ENCODE measurements at places on chromosomes 16 and 17.

- DNase-seq, result no peak
These were observed 239.4 kb upstream of the CPHXL start for GRCh38 chr16:75965504-75966374.

DNA sequence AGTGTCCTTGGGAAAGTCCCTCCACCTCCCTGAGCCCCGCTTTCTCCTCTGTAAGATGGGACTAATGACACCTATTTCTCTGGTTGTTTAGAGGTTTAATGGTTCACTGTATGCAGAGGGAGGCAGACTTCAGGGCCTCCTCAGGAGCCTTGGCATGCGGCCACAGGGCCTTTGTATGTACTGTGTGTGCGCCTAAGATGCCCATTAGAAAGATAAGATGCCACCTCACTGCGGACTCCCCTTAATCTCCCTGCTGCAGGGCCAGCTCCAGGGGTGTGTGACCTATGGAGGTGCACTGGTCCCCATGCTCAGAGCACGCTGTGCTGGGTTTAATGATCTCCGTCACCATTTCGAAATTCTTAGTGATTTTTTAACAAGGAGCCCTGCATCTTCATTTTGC lies 59.3 kb downstream of the TMEM235 start:
- no peak for DNase-seq

DNA sequence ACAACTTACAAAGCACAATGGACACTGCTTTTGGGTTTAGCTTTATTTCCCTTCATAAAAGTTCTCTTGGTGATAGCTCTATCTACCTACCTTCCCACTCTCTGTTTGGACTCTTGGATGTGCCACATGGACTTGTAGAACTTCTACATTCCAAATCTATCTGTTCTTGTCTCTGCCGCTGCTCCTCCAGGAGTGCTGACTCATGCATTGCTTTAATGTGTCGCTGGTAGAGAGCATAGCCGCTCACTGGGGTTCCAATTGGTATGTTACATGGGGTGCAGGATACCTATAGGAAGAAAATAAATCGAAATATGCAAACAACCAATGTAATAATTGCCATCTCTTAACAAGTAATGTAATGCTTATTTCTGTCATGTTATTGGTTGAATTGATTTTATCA lies 92.1 kb downstream of the TTC19 start:
- DNase-seq, result no peak

GRCh38 chr16:15769239-15769638 lies 87.6 kb downstream of the MYH11 start:
- DNase-seq, result no peak

DNA sequence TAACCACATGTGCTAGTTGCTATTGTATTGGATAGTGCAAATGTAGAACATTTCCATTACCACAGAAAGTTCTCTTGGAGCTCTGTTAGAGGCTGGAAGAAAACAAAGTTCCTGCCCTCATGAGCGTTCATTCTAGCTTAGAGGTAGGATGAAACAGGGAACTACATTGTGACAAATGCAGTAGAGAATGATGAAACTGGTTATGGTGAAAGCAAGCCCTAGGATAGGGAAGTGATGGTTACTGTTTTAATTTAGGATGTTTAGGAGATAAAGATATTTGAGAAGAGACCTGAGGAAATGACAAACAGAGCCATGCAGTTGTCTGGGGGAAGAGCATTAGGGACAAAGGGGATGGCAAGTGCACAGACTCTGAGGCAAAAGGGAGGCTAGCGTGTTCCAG lies 50.7 kb downstream of the AATF start:
- DNase-seq, result no peak

DNA sequence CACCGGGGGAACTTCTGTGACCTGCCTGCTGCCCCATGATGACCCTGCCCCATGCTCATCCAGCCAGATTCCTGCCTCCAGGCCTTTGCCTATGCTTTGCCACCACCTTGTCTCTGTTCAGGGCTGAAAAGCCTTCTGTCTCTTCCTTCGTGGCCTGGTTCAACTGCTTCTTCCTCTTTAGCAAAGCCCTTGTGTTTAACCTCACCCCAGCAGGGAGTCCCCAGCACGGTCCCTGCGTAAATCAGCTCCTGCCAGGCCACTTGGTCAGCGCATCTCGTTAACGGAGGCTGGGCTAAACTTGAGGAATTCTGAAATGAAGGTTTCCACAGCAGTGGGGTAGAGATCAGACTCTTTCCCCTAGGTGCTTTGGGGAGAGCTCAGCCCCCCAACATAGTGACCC lies 16.1 kb upstream of the KCNJ12 start:
- DNase-seq, result no peak

- no peak for DNase-seq
These were observed 19.7 kb upstream of the C17orf107 start for GRCh38 chr17:4879601-4880000.

DNA sequence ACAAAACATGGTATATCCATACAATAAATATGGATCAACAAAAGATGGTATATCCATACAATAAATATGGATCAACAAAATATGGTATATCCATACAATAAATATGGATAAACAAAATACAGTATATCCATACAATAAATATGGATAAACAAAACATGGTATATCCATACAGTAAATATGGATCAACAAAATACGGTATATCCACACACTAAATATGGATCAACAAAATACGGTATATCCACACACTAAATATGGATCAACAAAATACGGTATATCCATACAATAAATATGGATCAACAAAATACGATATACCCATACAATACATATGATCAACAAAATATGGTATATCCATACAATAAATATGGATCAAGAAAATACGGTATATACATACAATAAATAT lies 8.1 kb downstream of the METTL16 start:
- no peak for DNase-seq

- no peak for DNase-seq
These were observed 12.8 kb downstream of the CDH16 start for GRCh38 chr16:66905633-66906539.

DNA sequence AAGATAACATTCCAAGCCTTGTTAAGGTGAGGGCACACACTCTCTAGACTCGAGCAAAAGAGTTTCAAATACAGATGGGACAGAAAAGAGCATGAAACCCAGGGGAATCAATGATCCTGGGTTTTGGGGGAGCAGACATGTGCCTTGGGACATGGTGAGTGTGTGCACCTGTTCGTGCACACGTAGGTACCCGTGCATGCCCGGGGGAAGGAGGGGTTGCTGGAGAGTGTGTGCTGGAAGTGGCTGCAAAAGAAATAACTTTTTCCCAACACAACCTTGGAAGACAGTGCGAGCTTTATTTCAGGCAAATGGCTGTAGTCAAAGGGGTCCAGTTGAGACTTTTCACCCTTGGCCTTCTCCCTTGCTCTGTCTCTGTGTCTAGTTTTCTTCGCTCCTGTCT lies 62.6 kb downstream of the C16orf78 start:
- DNase-seq, result no peak

DNA sequence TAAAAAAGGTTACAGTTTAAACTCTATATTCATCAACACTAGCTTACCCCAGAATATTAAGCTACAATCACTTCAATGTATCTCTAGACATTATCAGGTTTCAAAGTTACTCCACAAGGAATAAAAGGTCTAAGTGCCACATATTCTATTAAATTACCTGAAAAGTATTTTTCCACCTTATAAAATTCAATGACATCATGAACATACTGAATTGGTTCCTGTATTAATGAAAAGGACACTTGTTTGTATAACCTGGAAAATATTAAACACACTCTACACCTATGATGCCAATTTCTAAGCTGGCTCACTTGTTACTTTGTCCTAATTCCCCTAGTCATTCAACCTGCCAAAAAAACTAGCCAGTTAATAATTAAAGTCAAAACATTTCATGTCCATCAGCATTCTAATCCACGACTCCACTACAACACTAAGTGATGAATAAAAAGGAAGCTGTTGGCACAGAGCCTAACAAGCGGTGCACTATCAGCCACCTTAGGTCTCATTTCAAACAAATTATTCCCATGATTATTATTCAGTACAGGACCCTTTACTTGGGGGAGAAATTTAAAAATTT lies 12.2 kb downstream of the MED13 start:
- DNase-seq, result no peak

DNA sequence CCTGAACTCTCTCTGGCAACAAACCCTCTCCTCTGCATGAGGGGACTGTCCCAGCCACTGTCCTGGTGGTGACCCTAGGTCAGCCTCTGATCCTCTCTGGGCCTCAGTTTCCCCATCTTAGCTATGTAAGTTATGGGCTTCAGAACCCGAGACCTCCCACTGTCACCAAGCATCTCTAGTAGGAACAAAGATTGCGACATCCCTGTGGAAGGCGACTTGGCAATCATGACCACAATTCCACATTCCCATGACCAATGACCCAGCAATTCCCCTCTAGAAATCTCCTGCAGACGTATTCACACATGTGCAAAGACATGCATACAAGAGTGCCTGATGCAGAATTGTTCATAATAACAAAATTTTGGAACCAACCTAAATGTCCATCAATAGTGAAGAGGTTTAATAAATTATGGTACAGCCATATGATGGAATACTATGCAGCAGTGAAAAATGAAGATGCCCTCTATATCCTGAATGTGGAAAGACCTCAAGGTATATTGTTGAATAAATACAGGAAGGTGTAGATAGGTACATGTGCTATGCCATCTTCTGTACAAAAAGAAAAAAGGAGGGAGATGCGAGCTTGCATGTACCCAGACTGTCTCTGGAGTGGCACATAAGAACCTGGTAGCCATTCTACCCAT lies 21.2 kb downstream of the CNGB1 start:
- no peak for DNase-seq

DNA sequence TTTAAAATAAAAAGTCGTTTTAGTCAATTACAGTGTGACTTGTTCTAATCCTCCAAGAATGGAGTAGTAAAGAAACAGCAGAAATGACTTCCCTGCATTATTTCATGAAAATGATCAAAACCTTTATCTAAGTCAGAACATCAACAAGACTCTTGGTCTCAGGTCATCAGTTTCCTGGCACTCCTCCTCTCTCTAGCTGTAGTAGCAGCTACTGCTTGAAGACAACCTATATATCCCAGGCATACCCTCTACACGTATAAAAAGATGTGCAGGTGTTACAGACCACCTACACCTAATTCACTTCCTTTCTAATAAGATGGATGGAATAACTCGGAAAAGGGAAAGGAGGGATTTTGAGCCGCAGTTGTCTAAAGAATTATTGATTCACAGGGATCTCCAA lies 1.6 kb upstream of the FBF1 start:
- DNase-seq, result no peak

DNA sequence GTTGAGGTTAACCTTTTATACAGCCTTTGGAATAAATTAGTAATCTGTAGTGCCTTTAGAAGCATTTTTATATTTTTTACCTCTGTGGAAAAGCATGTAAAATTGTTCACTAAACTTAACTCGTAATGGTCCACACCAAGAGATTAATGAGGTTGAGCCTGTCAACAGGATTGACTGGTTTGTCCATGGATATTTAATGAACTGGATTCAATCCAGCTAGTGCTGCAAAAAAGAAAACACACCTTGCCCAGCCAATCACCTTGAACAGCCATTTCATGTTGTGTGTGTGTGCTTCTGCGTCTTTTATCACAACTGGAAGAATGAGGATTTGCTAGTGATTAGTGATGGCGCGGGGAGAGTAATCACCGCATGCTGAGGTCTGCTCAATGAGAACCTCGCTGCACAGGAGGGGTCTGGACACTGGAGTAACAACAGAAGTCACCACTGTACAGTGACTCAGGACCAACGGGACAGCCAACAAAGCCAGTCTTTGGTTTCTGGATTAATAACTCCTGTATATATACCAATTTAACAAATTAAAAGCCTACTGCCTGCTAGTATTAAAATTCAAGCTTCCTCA lies 33.7 kb downstream of the LITAFD start:
- DNase-seq, result no peak

GRCh38 chr17:14372905-14373613 lies 72.2 kb downstream of the HS3ST3B1 start:
- DNase-seq, result no peak

- DNase-seq, result no peak
These were observed 459.3 kb downstream of the HS3ST3B1 start for GRCh38 chr17:14760212-14760611.

GRCh38 chr16:78744099-78744498 lies 644.6 kb downstream of the WWOX start:
- no peak for DNase-seq

DNA sequence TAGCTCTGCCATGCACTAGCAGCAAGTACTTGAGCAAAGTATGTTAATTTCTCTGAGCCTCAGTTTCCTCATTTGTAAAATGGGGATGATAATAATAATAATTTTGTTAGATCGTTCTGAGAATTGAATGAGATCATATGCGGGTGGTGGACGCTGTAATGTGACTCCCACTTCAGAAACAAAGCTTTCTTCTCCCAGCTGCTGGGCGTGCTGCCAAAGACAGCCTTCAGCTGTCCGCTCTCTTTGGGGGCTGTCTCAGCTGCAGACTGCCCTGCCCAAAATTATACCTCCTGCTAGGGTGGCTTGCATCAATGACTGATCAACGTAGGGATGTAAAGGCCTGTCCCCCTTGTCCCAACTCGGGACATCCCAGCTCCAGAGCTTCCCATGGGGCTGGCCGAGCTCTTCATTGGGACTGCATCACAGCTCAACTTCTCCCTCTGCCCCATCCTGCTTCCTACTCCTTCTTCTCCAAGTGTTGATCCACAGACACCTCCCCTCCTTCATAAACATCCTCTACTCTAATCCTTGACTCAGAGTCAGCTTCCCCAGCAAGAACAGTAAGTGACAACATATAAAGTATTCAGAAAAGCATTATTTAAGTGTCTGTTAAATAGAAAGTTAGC lies 30.7 kb upstream of the CDH5 start:
- DNase-seq, result no peak

GRCh38 chr16:78852081-78852635 lies 748.4 kb downstream of the MAF start:
- DNase-seq, result no peak

GRCh38 chr16:11711662-11712061 lies 31.0 kb downstream of the TXNDC11 start:
- DNase-seq, result no peak

GRCh38 chr17:5705081-5705875 lies 121.0 kb upstream of the NLRP1 start:
- no peak for DNase-seq

DNA sequence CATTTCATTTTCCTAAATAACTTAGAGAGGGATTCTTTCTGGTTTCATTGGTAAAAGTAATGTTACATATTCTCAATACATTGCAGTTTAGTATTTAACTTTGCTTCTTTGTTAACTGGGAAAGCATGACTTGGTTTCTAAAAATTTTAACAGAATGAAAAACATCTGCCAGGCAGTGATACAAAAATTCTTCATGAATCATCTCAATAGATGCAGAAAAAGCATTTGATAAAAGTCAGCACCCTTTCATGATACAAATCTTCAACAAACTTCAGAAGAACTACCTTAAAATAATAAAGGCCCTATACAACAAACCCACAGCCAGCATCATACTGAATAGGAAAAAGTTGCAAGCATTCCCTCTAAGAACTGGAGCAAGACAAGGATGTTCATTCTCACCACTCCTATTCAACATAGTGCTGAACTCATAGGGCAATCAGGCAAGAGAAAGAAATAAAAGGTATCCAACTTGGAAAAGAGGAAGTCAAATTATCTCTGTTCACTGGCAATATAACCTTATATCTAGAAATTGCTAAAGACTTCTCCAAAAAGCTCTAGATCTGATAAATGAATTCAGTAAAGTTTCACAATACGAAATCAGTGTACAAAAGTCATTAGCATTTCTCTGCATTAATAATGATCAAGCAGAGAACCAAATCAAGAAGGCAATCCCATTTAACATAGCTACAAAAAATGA lies 50.4 kb downstream of the SLFN5 start:
- no peak for DNase-seq

- no peak for DNase-seq
These were observed 105.3 kb downstream of the CYLD start for GRCh38 chr16:50847166-50847565.
